Lung (tissue), 17 donors: ENCODE measurements at places on chromosomes 6 and 20. TPM values are rescaled to one million over a fixed set of nuclear protein-coding genes. Genes with fewer than 3 reads are reported as not detected.

SLC26A8 gene
- total RNA-seq, result 0.61 TPM

PRL gene
- total RNA-seq, result 0.18 TPM

MOG gene
- total RNA-seq, result not detected

DNA sequence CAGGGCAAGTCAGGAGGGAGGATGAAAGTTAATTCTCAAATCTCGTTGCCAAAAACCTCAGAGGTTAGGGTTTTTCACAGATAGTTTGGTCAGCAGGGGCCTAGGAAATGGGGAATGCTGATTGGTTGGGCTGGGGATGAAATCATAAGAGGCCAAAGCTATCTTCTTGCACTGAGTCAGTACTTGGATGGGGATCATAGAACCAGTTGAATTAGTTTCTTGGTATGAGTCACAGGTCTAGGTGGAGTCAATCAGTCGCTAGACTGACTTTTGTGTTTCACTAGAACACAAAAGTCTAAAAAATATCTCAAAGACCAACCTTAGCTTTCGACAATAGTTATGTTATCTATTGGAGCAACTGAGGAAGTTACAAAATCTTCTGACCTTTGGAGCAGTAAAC, 368.5 kb downstream of the TBC1D32 start:
- DNase-seq, result no peak

DNA sequence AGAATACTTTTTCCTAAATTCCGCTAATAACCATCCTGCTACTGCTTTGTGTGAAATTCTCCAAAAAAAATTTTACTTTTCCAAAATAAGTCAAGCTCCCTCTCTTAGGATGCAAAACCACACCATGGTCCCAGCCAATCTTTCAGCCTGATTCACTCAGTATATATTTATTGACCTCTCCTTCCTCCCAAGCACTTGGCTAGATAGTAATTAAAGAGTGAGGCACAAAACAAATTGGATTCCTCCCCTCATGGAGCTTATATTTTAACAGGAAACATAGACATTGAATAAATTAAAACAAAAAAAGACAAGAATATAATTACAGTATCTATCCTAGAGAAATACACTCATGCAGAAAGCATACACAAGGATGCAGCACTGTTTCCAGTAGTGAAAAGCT, 9.0 kb upstream of the ZNF217 start:
- DNase-seq, result no peak

- peak; percentile 56 for DNase-seq
These were observed 744 bp downstream of the VSX1 start for GRCh38 chr20:25081065-25081729.

DNA sequence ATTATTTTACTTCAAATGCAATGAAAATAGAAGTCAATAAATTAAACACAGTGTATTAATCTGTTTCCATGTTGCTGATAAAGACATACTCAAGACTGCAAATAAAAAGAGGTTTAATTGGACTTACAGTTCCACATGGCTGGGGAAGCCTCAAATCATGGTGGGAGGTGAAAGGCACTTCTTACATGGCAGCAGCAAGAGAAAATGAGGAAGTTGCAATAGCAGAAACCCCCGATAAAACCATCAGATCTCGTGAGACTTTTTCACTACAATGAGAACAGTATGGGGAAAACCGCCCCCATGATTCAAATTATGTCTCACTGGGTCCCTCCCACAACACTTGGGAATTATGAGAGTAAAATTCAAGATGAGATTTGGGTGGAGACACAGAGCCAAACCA, 82.2 kb downstream of the GPR63 start:
- no peak for DNase-seq

DNA sequence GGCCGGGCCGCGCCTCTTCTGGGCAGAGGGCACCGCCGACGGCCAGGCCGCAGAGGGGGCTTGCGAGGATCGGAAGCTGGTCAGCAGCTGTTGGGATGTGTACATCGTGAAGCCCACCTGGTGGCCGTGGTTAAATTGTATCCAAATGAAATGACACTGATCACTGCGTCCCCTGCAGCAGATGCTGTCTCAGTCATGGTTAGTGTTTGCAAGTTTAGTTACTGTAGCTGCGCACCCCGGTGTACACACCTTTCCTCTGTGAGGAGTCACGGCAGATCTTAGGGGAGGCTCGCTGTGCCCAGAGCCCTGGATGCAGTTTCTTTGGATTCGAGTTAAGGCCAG, 653 bp downstream of the NAA20 start:
- DNase-seq, result peak; percentile 6

DNA sequence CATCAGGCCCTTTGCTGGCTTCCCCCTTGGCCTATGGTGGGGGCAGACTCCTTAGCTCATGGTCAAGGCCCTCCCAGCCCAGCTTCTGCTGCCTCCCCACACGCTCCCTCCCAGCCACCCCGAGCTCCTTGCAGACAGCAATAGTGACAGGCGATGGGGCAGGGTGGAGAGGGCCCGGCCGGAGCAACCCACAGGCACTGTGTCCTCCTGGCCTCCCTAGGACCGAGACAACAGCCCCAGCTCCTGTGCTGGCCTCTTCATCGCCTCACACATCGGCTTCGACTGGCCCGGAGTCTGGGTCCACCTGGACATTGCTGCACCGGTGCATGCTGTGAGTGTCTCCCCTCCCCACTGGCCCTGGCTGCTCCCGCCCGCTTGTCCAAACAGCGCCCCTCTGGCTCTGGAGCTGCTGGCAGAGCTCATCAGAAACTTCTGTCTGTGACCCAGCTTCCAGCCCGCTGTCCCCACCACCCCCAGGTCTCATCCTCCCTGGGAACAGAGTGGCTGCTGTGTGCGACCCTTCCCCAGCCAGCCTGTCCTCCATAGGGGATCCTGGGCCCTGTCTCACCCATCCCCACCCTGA, 21.8 kb downstream of the NPEPL1 start:
- DNase-seq, result no peak

DNA sequence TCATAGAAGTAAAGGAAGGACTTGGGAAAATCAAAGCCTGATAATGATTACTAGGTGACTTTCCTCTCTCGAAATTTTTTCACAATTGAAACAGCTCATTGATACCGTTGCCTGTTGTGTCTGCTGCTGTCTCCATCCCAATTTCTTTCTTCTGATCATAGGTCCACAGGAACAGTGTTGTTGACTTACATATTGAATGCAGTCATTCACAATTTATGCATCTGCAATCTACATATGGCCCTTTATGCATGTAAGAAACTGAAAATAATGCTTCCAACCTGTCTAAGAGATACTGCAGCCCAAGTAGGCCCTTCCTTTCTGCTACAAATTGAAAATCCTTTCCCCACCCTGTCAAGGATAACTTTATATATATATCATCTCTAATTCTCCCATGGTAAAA, 381.3 kb downstream of the PKHD1 start:
- DNase-seq, result no peak

DNA sequence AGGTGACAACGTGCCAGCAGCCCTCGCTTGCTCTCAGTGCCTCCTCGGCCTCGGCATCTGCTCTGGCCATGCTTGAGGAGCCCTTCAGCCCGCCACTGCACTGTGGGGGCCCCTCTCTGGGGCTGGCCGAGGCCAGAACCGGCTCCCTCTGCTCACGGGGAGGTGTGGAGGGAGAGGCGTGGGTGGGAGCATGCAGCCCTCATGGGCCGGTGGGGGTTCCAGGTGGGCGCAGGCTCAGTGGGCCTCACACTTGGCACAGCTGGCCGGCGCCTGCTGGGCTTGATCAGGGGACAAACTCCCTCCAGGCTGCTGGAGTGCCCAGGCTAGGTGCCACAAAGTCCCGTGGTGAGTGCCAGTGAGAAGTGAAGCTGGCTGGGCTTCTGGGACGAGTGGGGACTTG, 566.6 kb upstream of the ID4 start:
- DNase-seq, result no peak

DNA sequence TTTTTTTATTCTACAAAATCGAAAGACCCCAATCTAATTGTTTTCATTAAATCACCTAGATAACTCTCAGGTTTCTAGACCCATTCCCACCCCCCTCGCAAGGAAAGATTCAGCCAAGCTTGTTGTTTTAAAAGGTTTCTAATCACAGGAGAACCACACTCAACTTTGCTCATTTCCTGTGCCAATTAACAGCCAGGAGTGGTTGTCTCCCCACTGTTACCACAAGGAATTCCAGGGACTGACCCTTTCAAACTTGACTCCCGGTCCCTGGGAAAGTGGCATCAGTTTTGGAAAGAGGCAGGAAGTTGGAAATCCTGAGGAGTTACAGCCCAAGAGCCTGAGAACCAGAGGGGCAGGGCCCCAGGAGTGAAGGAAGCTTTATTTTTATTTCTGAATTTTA, 561.3 kb upstream of the JAG1 start:
- no peak for DNase-seq

DNA sequence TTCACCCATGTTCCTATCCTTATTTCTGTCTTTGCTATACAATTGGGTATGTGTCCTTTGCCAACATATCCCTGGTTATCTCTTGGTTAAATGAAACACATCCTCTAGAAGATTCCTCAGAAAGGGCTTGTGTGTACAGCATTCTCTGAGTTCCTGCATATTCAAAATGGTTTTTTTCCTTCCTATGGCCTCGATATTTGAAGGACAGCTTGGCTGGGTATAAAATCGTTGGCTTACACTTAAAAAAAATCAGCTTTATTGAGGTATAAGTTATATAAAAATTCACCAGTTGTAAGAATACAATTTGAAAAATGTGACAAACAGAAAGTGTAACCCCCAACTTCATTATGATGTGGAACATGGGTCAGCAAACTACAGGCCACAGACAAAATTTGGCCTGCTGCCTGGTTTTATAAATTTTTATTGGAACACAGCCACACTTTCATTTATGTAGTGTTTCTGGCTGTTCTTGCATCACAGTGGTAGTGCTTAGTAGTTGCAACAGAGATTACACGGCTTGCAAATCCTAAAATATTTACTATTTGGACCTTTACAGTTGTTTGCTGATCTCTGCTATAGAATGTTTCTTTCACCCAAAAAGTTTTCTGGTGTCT, 16.7 kb downstream of the PCMT1 start:
- DNase-seq, result peak; percentile 30

DNA sequence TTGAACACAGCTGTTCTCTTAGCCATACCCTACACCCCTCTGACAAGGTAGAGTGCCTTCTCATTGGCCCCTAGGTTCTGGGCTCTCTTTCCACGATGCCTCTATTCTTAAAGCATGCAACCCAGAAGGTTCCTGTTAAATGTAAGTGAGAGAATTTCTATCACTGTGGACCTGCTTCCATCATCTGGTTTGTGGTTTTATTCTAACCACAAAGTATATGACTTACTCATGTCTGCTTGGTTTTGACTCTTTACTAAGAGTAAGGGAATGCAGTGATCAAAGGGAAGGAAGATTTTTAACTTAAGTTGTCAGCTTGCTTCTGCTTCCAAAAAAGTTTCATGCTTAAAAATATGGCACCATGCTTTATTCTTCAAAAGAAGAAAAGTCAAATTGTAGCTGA, 80.2 kb downstream of the ANKEF1 start:
- no peak for DNase-seq

- no peak for DNase-seq
These were observed 211.1 kb downstream of the PLCB4 start for GRCh38 chr20:9279918-9280401.

DNA sequence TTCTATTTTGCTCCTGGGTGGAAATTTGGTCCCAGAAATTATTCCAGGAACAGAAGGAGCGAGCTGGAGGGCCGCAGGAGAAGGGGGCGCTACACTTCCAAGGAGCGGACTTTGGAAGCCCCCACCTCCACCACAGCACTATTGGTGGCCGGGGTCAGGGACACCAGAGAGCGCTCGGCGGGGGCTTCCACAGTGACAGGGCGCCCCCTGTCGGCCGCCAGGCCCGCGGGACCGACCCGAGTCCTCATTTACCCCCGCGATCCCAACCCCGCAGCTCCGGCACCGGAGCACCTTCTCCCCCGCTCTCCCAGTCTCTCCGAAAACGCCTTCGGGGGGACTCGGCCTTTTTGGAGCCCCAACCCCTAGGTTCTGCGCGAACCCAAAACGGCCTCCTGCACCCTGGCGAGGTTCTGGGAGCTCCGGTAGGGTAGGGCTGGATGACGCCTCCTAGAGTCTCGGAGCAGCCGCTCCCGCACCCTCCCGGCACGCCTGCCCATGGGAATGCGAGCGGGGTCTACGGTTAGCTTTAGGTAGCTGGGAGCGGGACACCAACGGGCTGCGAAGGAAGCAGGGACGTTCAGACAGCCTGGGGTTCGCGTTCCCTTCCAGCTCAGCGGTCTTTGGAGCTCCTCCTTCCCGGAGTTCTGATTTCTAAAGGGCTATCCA, 2.4 kb upstream of the FOXA2 start:
- DNase-seq, result peak; percentile 60

DNA sequence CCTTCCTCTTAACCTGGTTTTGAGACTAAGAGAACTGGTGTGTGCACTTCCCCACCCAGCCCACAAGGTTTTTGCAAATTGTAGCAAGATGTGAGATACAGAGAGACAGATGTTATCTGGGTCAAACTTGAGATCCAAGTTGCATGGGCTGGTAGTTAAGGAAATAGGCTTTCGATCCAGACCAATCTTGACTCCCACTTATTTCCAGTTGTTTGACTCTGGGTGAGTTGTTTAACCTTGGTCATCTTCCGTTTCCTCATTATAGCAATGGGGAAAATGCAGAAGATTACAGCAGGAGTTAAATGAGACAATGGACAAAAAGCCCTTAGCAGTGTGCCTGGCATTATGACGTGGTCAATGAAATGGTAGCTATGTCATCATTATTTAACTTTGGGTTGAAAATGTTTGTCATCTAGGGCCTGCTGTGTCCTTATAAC, 1.7 kb downstream of the SNX21 start:
- DNase-seq, result no peak

GRCh38 chr20:32315891-32316290, 38.4 kb downstream of the KIF3B start:
- no peak for DNase-seq

DNA sequence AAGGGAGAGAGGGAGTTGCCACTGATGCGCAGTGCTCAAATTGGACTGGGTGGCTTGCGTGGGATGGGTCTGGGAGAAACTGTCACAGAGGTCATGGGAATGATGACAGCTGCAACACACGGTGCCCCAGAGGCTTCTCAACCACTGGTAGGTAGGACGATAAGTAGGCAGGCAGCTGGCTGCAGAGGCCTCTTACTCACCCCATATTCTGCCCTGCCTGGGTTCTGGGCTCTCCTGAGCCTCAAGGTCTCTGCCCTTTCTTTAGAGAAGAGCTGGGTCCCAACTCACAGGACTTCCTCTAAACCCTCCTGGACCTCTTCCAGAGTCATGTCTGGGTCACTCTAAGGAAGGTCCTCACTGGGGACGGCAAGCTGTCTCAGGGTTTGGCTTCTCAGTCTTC, 37.2 kb upstream of the RNF24 start:
- no peak for DNase-seq

GRCh38 chr20:23156170-23156841, 70.2 kb upstream of the CD93 start:
- no peak for DNase-seq

GRCh38 chr20:56925082-56925830, 296.1 kb downstream of the TFAP2C start:
- peak; percentile 34 for DNase-seq

- DNase-seq, result peak; percentile 61
These were observed 51.3 kb upstream of the GLP1R start for GRCh38 chr6:38997128-38997761.

GRCh38 chr6:41615311-41615710, 23.0 kb upstream of the MDFI start:
- DNase-seq, result peak; percentile 46
